ENCODE measurements at places on chromosomes 2 and 18.

- DNase-seq = no peak
Observed at GRCh38 chr2:205760157-205760556, 77.9 kb downstream of the NRP2 start.

GRCh38 chr2:55010149-55010591 is 40.1 kb downstream of the RTN4 start:
- DNase-seq = no peak

GRCh38 chr2:124822516-124822915 is 797.4 kb downstream of the CNTNAP5 start:
- no peak for DNase-seq

DNA sequence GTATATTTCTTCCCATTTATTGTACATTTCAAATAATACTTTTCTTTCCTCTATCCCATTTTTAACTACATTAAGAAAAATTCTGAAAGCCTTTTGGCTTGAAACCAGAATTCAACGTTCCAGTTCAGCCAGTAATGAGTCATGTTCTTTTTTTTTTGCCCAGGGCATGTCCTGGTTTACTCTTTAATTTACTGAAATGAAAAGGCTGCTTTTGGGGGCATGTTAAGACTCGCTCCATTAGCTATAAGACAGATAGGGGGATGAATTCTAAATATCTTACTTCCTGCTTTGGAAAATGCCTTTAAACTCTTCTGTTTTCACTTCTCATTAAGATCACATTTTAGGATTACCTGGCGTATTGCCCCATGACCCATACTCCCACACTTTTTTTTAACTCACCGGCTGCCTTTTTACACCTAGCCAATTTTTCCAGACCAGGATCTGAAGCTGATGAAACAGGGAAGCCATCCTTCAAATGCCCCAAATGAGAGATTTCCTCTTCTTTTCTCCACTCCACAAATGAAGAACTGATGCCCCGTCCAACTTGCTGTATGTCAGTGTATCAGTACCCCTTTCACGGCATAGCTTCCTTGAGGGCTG is 585 bp downstream of the ABCA12 start:
- no peak for DNase-seq

- peak; percentile 63 for DNase-seq
Observed at GRCh38 chr2:95231723-95232122, 24.4 kb downstream of the ZNF892 start.

DNA sequence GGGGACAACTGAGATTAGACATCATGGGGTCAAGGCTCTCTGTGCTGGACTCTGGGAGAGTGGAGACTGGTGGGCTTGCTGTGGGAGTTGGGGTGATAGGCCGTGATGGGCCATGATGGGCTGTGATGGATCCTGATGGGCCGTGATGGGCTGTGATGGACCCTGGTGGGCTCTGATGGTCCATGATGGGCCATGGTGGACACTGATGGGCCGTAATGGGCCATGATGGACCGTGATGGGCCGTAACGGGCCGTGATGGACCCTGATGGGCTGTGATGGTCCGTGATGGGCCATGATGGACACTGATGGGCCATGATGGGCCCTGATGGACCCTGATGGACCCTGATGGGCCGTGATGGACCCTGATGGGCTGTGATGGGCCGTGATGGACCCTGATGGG is 18.5 kb downstream of the LPIN1 start:
- DNase-seq = no peak

- DNase-seq = no peak
Observed at GRCh38 chr2:67311536-67311935, 85.6 kb upstream of the ETAA1 start.

DNA sequence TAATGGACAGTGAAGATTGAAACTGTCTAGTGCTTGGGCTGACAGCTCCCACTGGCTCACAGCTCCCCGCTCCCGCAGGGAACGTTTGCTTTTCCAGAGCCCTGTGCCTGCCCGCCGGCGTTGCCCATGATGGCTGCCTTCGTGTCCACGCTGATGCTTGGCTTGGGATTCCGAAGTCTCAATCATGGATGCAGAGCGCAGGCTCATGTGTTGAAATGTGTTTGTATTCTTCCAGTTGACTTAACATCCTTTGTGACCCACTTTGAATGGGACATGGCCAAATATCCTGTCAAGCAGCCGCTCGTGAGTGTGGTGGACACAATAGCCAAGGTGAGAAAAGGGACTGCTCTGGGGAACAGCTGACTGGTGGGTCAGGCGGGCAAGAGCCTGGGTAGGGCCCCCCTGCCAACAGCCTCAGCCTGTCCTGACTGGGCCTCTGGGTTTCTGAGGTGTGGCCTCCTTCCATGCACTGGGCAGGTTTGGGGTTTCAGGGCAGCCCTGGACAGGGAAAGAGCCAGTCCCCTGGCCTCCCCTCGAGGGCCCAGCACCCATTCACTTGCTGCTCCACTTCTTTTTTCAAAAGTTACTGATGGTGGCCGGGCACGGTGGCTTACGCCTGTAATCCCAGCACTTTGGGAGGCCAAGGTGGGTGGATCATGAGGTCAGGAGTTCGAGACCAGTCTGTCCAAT is 42.8 kb downstream of the ATP6V1C2 start:
- DNase-seq = no peak
